ENCODE measurements at places on chromosomes 4 and X.

- peaks cover 51% of the 10 kb centered on the region for H3K4me1 ChIP-seq
- H3K27ac ChIP-seq: peak overlapping the region; percentile 77
- no peak for DNase-seq
- H3K27me3 ChIP-seq: peaks cover 4% of the 10 kb centered on the region
Measured at GRCh38 chrX:69025802-69026301, 139.4 kb downstream of the PJA1 start.

GRCh38 chr4:168725930-168726329 is 229.1 kb downstream of the PALLD start:
- no peak overlapping the region for H3K27ac ChIP-seq
- peaks cover 2% of the 10 kb centered on the region for H3K4me1 ChIP-seq
- H3K27me3 ChIP-seq: no peaks in the 10 kb centered on the region
- no peak for DNase-seq

- H3K4me3 ChIP-seq: no peak overlapping the region
- DNase-seq: no peak
- H3K36me3 ChIP-seq: no peaks in the 10 kb centered on the region
- peaks cover 12% of the 10 kb centered on the region for H3K4me1 ChIP-seq
Measured at GRCh38 chr4:187238646-187239045, 515.0 kb upstream of the FAT1 start.

DNA sequence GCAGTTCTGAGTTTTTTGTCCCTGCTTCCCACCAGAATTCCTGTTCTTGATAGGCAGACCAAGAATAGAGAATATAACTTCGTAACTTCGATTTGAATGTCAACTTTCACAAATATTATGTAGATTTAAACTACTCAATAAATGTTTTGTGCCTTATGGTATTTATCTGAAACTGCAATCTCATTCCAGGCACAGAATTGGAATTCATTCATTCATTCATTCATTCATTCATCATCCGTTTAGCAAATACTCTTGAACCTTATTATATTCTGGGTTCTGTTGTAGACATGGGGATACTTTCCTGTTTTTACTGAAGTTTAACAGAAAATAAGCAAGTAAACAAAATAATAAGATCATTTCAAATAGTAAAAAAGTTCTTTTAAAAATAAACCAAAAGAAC is 324.4 kb downstream of the UNC5C start:
- H3K27me3 ChIP-seq: no peaks in the 10 kb centered on the region
- H3K36me3 ChIP-seq: no peaks in the 10 kb centered on the region
- H3K27ac ChIP-seq: peak overlapping the region; percentile 44

DNA sequence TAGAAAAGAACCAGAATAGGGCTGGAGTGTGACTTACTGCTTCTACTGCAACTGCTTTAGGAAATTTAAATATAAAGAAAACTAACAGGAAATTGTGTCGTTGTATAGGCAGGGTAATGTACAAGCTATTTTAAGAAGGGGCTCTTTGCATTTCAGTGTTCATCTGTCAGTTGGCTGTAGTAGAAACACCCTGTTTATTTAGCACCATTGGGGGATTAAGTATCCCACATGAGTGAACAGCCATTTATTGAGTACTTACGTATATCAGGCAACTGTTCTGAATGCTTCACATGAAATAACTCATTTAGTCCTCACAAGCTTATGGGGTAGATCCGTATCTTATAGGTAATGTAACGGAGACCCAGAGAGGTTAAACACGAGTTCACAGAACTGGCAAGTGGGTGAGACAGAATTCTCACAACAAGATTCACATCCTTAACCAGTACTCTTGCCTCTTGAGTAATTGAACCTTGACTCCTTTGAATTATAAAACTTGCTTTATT is 23.9 kb downstream of the STIM2 start:
- H3K27me3 ChIP-seq: no peaks in the 10 kb centered on the region
- no peak overlapping the region for H3K4me3 ChIP-seq
- peaks cover 13% of the 10 kb centered on the region for H3K36me3 ChIP-seq
- DNase-seq: no peak
- no peak overlapping the region for H3K27ac ChIP-seq

DNA sequence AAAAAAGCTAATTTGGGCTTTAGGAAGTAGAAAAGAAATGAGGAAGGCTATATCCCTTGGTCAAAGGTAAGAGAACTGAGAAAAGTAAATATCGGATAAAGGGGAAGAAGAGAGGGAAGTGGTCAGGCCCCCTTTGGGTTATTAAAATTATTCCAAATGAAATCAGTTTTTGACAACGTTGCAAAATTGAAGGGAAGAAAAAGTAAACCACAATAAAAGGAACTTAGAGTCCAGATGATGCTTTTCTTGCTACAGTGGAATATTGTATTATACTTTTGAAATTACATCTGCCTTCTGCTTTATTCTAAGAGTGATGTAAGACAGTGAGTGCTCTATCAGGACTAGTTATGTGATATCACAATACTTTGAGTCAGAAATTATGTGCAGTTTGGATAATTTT is 59.4 kb upstream of the RBPJ start:
- no peak for DNase-seq
- H3K27me3 ChIP-seq: no peaks in the 10 kb centered on the region
- no peak overlapping the region for H3K4me3 ChIP-seq

- no peak for DNase-seq
- no peaks in the 10 kb centered on the region for H3K27me3 ChIP-seq
- H3K36me3 ChIP-seq: peaks cover under 1% of the 10 kb centered on the region
- no peaks in the 10 kb centered on the region for H3K4me1 ChIP-seq
- no peak overlapping the region for H3K4me3 ChIP-seq
- no peak overlapping the region for H3K27ac ChIP-seq
Measured at GRCh38 chrX:37854748-37855147, 7.4 kb upstream of the DYNLT3 start.

DNA sequence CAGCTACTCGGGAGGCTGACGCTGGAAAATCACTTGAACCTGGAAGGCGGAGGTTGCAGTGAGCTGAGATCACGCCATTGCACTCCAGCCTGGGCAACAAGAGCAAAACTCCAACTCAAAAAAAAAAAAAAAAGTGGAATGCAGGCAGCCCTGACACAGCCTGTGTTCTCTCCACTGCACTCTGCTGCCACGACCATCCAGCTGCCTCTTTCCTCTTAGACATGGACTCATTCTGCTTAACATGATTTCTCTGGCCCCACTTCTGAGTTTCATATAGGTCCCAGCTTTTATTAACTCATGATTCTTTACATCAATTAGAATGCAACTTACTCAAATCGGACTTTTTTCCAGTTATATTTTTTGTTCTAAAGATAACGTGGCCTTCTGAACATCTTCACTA is 29.6 kb downstream of the SLC10A6 start:
- H3K27ac ChIP-seq: no peak overlapping the region
- DNase-seq: no peak
- H3K4me3 ChIP-seq: no peak overlapping the region
- H3K27me3 ChIP-seq: peaks cover 4% of the 10 kb centered on the region
- H3K4me1 ChIP-seq: no peaks in the 10 kb centered on the region

DNA sequence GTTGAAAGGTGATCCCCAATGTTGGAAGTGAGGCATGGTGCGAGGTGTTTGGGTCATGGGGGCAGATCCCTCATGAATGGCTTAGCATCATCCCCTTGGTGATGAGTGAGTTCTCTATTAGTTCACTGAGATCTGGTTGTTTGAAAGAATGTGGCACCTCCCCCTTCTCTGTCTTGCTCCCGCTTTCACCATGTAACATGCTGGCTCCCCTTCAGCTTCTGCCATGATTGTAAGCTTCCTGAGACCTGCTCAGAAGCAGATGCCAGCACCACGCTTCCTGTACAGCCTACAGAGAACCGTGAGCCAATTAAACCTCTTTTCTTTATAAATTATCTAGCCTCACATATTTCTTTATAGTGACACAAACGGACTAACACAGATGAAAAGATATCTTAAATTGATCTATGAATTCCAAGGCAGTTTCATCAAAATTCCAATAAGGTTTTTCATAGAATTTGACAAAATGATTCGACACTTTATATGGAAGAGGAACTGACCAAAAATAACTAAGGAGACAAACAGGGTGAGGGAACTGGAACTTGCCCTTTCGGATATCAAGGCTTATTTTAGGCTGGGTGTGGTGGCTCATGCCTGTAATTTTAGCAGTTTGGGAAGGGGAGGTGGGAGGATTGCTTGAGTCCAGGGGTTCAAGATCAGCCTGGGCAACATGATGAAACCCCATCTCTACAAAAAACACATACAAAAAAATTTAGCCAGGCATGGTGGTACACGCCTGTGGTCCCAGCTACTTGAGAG is 56.9 kb upstream of the OGT start:
- no peak for DNase-seq
- H3K4me1 ChIP-seq: no peaks in the 10 kb centered on the region
- no peak overlapping the region for H3K4me3 ChIP-seq
- H3K27ac ChIP-seq: no peak overlapping the region

- no peak for DNase-seq
- no peak overlapping the region for H3K27ac ChIP-seq
- no peaks in the 10 kb centered on the region for H3K36me3 ChIP-seq
- H3K4me1 ChIP-seq: peaks cover 20% of the 10 kb centered on the region
Measured at GRCh38 chr4:74930162-74930561, 2.8 kb upstream of the PARM1 start.

DNA sequence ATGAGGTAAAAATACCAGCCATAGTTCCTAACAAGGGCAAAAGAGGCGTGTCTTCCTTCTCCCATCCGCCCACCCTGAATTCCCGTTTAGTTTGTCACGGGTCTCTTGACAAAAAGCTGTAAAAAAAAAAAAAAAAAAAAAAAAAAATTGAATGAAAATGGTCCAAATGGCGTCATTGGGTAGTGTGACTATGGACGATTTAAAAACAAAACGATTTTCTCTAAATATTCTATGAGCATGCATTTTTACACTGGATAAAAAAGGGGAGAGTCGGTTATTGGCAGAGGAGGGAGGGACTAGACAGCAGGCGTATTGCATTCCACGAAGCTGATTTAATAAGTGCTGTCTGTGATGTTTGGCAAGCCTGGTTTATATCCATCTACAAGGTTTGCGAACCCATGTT is at the start of gene FAM133A:
Gene FAM133A (plus strand): TSS at position 338 of the 403 bp plus-strand sequence. CDS start 35,214 bp downstream, outside the sequence.
- no peak for DNase-seq
- H3K4me3 ChIP-seq: peak within 1 kb of the TSS; percentile 96
- H3K27ac ChIP-seq: peak within 1 kb of the TSS; percentile 98
- H3K36me3 ChIP-seq: no peaks in the 10 kb centered on the region
- peaks cover 9% of the 10 kb centered on the region for H3K27me3 ChIP-seq

- no peaks in the 10 kb centered on the region for H3K27me3 ChIP-seq
- H3K36me3 ChIP-seq: no peaks in the 10 kb centered on the region
- no peak overlapping the region for H3K4me3 ChIP-seq
- H3K27ac ChIP-seq: no peak overlapping the region
Measured at GRCh38 chr4:176048631-176049030, 17.0 kb upstream of the WDR17 start.
